ENCODE measurements at places on chromosomes 3 and 15.

DNA sequence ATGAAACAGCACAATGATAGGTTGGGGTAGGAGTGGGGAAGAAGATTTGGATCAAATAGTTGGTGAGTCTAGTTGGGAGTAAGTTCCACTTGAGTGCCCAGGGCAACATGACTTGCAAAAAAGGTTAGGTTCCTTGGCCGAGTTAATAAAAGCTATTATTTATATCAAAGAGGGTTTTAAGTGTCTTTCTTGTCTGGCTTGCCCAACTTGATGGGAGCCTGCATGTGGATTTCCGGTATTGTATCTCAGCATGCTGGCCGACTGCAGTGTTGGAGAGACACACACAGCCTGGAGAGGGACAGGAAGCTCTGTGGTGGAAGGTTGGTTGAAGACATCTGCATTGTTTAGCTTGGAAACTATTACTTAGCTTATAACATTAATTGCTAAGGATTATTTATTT, 449.5 kb upstream of the TBL1XR1 start:
- no peak for DNase-seq

- DNase-seq = no peak
Measured at GRCh38 chr3:42497009-42497731, 5.3 kb upstream of the VIPR1 start.

- DNase-seq = peak; percentile 38
Measured at GRCh38 chr3:78659386-78659987, 1108.3 kb downstream of the ROBO1 start.

GRCh38 chr3:30539206-30539605, 67.2 kb upstream of the TGFBR2 start:
- DNase-seq = no peak

GRCh38 chr3:111069974-111070771, 1.4 kb upstream of the NECTIN3 start:
- no peak for DNase-seq
